Stimulated activated CD4-positive, alpha-beta T cell treated with anti-CD3 and anti-CD28 coated beads, Interleukin-4, amount 100 ng/mL, for 48 hours (primary cell): ENCODE measurements at places on chromosomes 11 and 22.

- no peak for DNase-seq
Observed at GRCh38 chr11:66281776-66282467, 3.9 kb downstream of the CNIH2 start.

GRCh38 chr11:12329169-12329568 lies 48.2 kb upstream of the PARVA start:
- no peak for DNase-seq

DNA sequence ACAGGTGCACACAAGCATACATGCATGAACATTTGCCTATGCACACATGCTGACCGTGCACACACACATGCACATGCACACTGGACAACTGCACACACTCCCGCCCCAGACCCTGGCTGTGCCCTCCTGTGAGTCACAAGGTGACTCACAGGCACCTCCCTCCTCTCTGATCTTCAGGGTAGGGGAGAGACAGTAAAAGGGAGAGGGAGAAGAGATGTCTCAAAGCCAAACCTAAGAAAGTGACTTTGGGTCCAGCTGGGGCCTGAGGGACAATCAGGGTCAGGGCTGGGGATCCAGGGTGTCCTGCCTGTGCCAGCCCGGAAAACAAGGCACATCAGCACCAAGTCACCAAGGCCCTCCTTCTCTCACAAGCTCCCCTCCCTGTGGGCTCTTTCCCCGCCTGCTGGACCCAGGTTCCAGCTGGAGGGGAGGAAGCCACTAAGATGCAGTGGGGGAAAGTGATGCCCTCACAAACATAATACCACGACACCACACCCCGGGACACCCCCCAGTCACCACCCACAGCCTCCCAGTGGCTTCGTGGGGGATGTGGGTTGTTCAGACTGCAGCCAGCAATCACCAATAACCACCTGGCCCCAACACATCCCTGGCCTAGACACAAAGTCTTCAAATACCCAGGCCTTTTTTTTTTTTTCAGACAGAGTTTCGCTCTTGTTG lies 39.3 kb downstream of the PDGFB start:
- DNase-seq = no peak

- no peak for DNase-seq
Observed at GRCh38 chr11:15957234-15957633, 399.1 kb downstream of the SOX6 start.

- DNase-seq = no peak
Observed at GRCh38 chr22:27372969-27373670, 428.4 kb downstream of the MN1 start.

DNA sequence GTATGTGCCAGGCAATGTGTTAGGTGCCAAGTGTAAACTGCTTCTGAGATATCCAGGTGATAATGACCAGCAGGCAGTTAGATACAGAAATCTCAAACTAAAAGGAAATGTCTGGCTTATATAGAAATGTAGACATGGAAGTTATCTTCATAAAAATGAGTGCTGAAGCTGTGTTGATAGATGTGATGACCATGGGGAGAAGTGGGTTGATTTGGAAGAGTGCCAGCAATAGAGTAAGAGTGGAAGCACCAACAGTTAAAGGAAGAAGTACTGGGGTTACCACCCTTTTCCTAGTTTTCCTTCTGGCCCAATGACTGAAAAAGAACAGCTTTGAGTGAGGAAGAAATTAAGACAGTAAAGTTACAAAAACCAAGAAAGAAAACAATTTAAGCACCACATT lies 68.5 kb downstream of the C2CD3 start:
- DNase-seq = no peak

DNA sequence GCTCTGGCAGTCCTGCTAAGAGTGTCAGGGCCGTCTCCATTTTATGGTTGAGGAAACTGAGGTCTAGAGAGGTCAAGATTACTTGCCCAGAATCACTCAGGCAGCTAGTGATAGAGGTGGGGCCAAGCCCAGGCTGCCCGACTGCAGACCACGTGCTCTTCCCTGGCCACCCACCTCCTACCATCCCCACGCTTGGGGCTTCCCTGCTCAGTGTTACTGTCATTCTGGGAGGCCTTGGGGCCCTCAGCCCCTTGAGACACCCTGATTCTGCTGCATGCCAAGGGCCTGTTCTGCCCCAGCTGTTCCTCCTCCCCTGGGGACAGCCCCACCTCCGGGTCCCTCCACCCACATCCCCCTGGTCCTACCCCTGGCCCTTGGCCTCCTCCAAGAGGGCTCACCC lies 17.2 kb upstream of the TAB1 start:
- no peak for DNase-seq

- peak; percentile 17 for DNase-seq
Observed at GRCh38 chr11:104254347-104254746, 90.4 kb upstream of the PDGFD start.

DNA sequence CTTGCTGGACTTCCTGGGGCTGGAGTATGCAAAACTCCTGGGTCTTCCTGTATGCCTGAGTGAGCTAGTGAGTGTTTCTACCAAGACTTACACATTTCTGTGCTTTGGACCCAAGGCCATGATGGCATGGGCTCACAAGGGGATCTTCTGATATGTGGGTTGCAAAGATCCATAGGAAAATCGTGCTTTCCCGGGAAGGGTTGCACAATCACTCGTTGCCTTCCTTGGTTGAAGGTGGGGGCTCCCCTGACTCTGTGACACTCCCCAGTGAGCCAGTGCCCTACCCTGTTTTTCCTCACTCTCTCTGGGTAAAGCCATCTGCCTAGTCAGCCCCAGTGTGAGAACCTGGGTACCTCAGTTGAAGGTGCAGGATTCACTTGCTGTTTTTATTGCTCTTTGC lies 114.0 kb upstream of the CCDC179 start:
- DNase-seq = no peak

- DNase-seq = no peak
Observed at GRCh38 chr11:60360621-60361020, 17.7 kb upstream of the MS4A7 start.

DNA sequence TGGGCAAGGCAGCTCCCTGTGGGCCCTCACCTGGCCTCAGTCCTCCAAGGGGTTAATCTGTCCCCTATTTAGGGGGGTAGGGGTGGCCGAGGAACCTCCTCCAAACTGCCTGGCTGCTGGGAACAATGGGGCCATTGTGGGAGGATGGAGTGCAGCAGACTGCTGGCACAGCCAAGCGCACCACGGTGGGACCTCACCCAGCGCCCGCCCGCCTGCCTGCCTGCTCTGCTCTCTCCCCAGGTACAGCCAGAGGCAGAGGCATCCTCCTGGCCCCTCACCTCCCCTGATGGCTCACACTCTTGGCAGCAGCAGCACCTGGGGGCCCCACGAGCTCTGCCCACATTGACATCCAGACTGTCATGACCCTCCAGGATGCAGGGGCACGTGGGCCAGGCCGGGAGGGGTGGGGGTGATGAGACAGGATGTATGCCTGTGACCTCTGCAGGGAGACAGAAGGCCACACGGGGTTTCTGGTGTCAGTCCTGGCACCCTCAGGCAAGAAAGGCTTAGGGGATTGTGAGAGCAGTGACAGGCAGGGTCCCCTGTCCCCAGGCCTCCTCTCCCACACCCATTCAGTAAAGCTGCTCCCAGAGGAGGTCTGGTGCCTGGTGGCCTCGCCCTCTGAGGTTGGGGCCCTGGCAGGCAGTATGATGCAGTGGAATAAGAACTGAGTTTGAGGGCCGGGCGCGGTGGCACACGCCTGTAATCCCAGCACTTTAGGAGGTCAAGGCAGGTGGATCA lies 11.4 kb downstream of the BCL9L start:
- DNase-seq = no peak
